Activated CD8-positive, alpha-beta T cell treated with anti-CD3 and anti-CD28 coated beads for 36 hours (primary cell): ENCODE measurements at places on chromosomes 4 and X.
A peak's percentile ranks its signal among the peaks of the same experiment; 100 is the strongest.

DNA sequence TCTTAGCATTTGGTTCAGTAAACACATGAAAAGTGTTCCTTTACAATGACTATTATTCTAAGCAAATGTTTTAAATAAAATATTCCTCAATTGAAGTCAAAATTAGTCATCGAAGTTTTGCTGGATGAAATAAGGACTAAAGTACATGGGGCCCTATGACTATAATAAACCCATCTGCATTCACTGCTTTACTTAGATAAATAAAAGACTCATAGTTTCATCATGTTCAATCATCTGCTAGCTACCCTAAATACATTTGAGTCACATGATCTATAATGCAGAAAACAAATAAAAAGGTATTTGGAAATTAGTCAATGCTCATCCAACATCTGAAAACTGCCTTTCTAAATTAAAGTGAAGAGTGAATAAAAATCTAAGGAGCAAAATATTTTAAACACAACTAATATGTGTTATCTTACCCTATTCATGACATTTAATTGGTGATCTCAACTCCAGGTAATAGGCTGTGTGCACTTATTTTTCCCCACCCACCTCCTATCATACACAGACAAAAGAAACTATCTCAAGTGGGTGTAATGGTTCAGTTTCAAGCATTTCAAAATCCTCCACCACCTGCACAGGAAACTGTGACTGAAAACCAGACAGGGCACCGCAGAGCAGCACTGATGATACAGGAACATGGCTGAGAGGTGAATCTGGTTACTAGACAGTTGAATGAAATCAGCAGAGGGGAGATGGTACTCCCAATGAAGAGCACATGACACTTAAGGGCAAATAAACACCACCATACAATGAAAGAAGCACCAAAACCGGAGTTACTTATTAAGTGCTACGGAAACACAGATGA, 78.6 kb downstream of the CAMK2D start:
- peak; percentile 92 for DNase-seq

- DNase-seq = no peak
Observed at GRCh38 chrX:13717700-13718472, 16.5 kb downstream of the TRAPPC2 start.

- DNase-seq = no peak
Observed at GRCh38 chr4:139633195-139633594, 32.4 kb upstream of the MGST2 start.

- no peak for DNase-seq
Observed at GRCh38 chrX:100584611-100585010, at the start of gene TNMD. Gene TNMD (plus strand): TSS chrX:100584936. CDS start chrX:100585019, 83 bp downstream.

DNA sequence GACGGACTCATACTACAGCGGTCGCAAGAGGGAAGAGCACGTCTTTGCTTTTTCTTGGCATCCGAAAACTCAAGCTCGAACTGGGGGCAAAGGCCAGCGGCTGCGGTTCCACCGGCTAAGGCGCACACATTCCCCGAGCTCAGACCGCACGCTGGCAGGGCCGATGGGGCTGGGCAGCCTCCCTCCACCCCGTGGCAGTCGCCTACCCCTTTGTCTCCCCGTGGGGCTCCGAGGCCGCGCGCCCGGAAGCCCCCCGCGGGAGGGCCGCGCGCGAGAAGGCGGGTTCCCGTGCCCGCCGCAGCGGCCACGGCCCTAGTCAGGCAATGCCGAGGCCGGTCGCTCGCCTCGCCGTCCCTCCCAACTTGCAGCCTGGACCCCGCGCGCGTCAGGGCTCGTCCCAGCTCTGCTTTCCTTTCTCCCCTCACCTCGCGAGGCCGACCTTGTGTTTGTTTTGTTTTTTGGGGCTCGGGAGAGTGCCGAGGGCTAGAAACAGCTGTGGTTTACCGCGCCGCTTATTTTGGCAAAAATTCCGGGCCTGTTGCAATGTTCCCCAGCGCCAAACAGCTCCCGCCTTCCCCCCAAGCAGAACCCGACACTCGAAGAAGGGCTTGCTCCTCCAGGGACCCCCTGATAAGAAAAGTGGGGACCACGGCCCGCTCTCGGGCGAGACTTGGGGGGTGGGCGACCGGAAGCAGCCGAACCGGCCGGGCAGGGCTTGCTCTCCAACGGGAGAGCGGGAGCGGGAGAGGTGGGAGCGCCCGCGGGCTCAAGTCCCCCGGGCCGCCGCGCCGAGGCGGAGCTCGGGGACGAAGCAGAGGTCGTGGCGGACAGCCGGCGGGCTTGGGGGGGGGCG, 561 bp upstream of the N4BP2 start:
- DNase-seq = peak; percentile 64

GRCh38 chr4:147769386-147769785, 37.5 kb downstream of the ARHGAP10 start:
- no peak for DNase-seq

GRCh38 chrX:155968326-155968661, 29.2 kb upstream of the IL9R start:
- DNase-seq = no peak

DNA sequence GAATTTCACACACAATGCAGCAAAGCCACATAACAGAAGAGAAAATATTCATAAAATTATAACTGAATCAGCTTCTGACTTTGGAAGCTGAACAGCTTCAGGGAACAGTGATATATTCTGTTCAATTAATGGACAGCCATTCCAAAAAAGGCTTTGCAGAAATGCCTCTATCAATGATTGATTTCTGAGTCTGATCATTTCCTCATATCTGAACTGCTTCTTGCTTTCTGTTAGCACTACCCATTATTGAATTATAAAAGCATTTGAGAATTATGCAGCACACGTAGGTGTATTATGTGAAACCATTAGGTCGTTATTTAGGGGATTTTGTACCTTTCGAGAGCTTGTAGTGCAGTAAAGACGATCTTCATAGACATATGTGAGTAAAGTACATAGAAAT, 159.6 kb downstream of the STIM2 start:
- no peak for DNase-seq

DNA sequence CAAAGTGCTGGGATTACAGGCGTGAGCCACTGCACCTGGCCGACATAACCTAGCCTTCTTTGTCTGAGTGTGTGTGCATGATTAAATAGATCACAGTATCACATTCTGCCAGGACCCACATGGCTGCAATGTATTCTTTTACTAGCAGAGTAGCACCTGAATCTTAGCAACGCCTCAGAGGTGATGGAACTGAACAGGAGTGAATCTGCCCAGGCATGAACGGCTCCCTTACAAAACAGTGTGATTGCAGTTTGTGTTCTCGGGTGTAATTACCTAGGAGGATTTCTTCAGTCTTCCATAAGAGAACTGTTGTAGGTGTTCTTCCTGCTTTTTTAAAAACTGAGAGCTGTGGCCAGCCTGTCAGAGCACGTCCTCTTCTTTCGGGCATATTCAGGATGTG, 122.7 kb upstream of the STS start:
- no peak for DNase-seq

DNA sequence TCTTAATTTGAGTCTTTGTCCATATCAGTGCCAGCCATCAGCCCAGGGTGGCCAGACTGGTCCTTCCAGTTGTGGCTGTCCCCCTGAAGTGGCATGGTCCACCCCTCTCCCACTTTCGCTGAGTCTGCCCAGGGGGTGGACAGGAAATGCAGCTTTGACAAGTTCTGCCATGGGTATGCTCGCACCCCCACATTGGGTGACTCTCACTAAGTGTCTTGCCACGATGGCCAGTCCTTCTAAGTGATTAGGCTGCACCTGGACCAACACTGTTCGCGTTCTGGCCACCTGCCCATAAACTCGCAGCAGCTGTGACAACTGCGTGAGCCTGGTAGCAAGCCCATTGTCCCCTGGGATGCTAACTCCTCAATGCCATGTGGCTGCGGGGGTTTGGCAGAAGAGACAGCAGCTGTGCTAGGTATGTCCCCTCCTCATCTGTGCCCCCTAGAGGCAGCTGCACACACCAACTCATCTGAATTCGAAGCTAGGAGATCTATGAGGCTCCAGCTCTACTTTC, 10.0 kb upstream of the LNX1 start:
- DNase-seq = no peak

- DNase-seq = no peak
Observed at GRCh38 chrX:54306379-54306778, 51.5 kb downstream of the WNK3 start.

GRCh38 chrX:18146954-18147353, 73.7 kb downstream of the BEND2 start:
- DNase-seq = peak; percentile 36
